Activated CD4-positive, alpha-beta T cell treated with anti-CD3 and anti-CD28 coated beads, Interleukin-2, amount 50 U/mL, for 1 hour (primary cell): ENCODE measurements at places on chromosomes 5 and 9.

DNA sequence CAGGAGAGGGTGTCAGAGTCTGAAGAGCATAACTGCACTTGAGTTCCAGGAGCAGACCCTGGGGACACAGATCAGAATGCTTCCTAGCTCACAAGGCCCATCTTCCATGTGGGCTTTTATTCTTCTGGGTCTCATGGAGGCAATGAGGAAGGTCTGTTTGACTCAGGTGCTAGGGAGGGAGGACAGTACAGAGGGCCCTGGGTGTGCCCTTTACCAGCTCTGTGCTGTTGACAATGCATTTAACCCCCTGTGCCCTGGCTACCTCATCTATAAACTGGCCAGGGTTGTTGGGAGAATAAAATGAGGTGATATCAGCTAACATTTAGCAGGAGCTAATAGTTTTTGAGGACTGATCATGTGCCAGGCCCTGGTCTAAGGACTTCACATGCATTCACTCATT is 318.0 kb downstream of the DMAC1 start:
- DNase-seq = no peak

DNA sequence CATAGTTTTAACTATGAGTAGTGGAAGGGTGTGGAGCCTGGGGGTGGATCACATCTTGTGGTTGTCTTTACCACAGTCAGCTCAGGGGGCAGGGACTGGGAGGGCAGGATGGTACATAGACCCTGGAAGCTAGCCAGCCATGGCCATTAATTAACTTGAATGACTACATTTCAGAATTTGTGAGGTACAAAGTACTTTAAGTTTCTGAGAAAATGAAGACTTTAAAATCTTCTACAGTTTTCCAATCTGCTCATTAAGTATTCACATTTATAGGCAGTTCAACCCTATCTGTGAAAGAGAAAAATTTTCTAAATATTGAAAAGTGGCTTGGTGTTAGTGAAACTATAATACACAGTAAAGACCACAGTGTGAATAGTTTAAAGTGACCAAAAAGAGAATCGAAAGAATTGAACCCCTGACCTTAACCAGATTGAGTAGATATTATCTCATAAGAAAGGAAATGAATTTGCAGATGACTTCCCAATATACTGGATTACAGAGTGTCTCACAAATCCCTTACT is 234.2 kb upstream of the MEF2C start:
- no peak for DNase-seq

DNA sequence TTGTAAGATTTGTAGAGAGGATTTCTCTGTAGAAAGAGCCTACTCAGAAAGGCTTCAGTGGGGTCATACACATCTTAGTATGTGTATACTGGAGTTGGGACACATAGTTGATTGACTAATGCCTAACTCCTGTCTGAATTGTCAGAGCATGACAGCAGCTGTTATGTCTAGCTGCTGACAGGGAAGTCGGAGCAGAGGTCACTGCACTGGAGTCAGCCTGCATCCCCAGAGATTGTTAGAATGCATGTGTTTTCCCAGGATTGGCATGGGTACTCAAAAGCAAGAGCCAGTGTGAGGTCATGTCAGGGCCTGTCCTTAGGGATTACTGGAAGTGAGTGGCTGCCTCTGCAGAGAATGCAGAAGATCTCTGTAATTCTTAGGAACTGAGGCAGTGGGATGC is 82.7 kb downstream of the ITGA1 start:
- no peak for DNase-seq

DNA sequence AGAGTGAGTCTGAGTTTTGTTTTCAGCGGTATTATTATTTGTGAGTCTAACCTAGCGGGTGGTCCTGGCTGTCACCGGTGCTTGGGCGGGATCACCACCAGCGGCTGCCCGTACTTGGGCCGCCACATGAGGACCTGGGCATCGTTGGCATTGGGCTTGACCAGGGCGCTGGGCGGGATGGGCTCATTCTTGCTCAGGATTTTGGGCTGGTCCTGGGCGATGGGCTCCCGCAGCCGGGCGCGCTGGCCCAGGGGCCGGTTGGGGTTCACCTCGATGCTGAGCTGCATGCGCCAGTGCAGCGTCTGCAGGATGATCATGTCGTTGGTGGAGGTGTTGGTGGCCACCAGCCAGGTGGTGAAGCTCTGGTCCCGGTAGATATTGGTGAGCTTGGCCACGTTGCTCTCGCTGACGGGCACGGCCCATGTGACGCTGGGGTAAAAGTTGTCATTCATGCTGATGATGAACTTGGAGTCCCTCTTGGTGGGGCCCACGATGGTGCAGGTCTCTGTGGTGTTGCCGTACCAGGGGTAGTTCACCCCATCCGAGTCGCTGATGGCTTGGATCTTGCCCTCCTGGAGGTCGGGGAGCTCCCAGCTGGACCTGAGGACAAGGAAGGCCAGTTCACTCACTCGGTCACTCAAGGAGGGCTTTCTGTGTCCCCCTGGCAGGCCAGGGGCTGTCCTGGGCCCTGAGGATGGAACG is 15.4 kb downstream of the FAM78A start:
- DNase-seq = no peak

GRCh38 chr5:36392186-36392585 is 90.5 kb upstream of the RANBP3L start:
- no peak for DNase-seq

DNA sequence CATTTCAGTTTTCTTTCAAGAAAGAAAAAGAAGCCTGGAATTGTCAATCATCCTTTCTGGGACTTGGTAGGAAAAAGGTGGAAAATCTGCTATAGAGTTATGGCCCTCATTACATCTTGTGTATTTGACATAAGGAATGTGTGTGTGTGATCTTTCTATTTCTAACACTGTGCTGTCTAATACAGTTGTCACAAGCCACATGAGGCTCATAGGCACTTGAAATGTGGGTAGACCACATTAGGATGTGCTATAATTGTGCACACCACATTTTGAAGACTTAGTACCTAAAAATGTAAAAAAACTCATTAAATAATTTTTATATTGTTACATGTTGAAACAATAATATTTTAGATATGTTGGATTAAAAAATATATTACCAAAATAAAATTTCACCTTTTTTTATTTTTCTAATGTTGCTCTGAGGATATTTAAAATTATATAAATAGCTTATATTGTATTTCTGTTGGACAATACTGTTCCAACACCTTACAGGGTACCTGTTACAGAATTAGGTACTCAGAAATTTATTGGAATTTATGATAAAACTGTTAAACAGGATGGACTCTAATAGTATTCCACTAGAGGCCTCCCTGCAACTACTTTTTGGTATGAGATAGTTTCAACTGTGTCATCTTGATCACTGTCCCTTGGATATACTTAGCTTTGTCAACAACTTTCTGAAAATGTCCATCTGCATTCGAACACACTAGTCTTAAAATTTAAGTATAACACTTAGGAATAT is 18.4 kb downstream of the MSANTD3 start:
- no peak for DNase-seq

- DNase-seq = no peak
Measured at GRCh38 chr9:91207729-91208418, 153.8 kb downstream of the AUH start.

DNA sequence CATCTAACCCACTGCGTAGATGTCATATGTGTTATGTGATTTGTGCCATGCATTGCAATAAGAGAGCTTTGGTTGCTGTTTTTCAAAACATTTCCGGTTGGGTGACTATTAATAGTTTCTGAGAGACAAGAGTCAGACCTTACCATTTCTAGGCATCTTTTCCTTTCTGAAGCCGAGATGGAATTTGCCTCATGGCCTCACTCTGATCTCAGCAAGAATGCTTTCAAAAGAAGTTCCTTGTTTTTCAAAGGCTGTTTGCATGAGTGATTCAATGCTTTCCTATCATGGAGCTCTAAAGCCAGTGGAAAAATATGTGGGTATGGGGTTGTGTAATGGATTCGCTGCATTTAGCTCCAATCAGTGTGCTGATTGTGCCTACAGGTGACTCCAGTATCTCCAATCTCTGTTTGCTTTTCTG is 203.1 kb upstream of the PPP1R2B start:
- DNase-seq = no peak

- no peak for DNase-seq
Measured at GRCh38 chr5:96264047-96264446, 169.0 kb downstream of the PCSK1 start.

DNA sequence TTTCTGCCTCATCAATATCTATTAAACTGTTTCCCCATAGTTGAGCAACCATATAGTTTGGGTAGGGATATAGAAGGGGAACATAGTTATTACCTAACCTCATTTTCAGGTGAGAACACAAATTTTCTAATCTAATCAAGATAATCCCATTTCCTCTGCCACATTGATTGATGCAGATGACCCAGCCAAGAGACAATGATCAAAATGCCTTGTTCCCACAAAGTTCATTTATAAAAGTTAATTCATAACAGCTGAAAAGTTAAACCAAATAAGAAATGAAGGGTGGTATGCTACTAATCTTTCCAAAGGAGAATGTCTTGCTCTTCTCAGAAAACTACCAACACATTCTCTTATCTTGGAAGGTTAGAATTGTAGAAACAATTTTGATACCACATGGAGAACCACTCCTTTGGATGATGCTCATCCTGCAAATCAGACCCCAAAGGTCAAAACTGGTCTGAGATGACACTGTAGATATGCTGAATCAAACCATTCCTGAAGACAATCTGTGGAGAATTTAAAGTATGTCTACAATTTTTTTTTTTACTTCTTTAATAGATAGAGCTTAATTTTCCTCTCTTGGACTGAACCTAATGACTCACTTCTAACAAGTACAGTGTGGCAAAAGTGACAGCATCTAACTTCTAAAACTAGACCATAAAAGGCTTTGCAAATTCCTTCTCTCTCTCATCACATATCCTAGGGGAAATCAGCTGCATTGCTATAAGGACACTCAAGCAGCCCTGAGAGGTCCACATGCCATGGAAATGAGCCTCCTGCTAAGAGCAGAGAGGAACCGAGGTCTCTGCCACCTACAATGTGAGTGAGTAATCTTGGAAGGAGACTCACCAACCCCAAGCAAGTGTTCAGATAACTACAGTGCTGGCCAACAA is 586.7 kb upstream of the TUSC1 start:
- no peak for DNase-seq

DNA sequence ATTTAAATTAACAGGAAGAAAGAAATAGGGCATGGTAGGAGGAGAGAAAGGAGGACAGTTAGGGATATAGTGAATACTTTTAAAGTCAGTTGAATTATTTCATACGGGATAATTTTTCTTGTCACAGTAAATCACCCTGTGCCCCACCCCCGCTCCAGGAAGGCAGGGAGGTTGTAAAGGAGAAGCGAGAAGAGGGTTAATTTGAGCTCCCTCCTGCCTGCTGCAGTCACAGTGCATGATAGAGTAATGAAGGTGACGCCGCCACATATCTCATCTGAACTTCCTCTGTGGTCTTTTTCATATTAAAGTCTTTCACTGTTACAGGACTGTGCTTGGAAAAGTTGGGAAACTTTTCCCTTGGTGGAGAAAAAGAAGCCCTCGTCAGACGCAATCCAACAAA is 896 bp upstream of the PCSK5 start:
- DNase-seq = no peak

DNA sequence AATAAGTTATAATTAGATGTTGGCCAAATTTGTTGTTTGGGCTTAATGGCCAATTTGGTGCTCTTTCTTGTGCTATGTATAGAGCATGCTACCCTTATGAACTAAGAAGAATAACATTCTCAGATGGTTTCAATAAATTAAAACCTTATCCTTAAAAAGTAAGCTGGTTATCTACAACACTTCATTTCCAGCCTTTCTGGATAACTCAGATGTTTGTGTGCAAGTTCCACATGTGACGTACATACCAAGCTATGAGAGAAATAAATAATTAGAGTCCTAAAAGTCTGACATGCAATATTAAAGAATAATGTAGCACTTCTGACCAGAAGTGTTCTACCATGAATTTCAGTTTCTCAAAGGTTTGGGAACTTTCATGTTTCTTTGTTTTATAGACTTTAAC is 11.7 kb downstream of the MTREX start:
- no peak for DNase-seq

- no peak for DNase-seq
Measured at GRCh38 chr5:137636099-137636498, 99.8 kb downstream of the KLHL3 start.

GRCh38 chr5:169856571-169856970 is 123.7 kb downstream of the INSYN2B start:
- no peak for DNase-seq

- DNase-seq = no peak
Measured at GRCh38 chr5:80094236-80094738, 59.1 kb downstream of the THBS4 start.

DNA sequence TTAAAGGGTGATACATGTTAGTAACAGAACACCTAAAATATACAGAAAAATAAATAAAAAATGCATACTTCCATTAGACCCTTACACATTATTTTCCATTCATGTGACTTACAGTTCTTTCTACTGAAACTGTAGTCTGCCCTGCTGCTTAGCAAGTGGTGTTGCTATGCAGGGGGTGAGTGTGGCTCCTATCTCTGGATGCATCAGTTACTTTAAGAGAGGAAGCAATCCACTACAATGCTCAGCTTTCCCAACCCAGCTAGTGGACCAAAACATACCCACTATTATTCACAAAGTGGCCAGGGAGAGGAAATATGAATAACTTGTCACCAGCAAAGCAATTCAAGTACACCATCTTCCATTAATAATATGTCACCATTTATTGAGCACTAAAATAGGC is 121.8 kb downstream of the DOCK2 start:
- no peak for DNase-seq

DNA sequence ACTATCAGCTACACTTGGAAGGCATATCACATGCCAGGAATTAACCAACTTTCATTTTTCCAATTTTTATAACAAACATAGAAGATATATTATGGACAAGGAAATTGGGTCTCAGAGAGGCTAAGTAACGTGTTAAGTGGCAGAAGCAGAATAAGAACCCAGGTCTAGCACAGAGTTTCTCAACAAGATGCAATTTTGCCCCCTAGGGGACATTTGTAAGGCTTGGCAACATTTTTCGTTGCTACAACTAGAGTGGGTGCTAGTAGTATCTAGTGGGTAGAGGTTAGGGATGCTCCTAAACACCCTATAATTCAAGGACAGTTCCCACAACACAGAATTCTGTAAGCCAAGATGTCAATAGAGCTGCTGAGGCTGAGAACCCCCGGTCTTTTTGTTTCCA is 180.6 kb downstream of the SNCAIP start:
- DNase-seq = no peak

- DNase-seq = no peak
Measured at GRCh38 chr9:129524582-129525270, 96.2 kb downstream of the C9orf50 start.

GRCh38 chr9:99244344-99245260 is 22.5 kb downstream of the SEC61B start:
- no peak for DNase-seq

- DNase-seq = no peak
Measured at GRCh38 chr5:57736716-57737115, 254.1 kb upstream of the ACTBL2 start.

DNA sequence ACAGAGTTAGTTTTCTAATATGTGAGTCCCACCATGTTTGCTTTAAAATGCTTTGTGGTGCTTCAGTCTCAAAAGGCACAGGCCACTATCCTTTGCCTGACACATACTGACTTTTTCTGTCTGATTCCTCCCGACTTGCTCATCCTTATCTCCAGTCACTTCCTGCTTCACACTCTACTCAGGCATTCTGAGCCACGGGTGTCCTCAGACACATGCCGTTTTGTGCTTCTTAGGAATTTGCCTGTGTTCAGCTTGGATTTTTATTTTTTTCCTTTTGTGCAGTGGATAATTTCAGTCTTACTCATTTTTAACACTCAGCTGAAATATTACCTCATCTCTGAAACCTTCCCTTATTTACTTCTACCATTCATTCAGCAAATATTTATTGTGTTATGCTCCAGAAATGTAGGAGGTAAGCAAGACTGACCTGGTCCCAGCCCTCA is 54.1 kb downstream of the MAN2A1 start:
- DNase-seq = no peak
